Activated CD4-positive, alpha-beta T cell treated with anti-CD3 and anti-CD28 coated beads, Interleukin-2, amount 50 U/mL, for 16 hours (primary cell): ENCODE measurements at places on chromosomes 5 and 9.
A peak's percentile ranks its signal among the peaks of the same experiment; 100 is the strongest.

GRCh38 chr9:114065304-114065703, 12.8 kb downstream of the AMBP start:
- no peak for DNase-seq

GRCh38 chr5:148826739-148827070, 294 bp downstream of the ADRB2 start:
- no peak for DNase-seq

GRCh38 chr5:36875051-36875789, 1.3 kb upstream of the NIPBL start:
- DNase-seq = peak; percentile 44

- no peak for DNase-seq
Measured at GRCh38 chr5:150114102-150114641, 27.8 kb upstream of the CSF1R start.

GRCh38 chr5:8019719-8020218, 150.8 kb downstream of the MTRR start:
- DNase-seq = no peak

DNA sequence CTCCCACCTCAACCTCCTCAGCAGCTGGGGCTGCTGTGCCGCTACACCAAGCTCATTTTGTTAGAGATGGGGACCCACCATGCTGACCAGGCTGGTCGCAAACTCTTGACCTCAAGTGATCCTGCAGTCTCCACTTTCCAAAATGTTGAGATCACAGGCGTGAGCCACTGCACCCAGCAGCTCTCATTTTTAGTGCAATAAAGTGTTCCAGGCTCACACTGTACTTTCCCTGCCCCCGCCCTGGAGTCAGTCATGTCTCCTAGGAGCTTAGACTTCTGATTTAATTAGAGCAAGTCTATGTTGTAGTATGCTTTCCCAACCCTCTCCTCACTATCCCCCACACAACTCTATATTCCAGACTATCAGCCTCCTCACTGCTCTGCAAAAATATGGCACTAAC, 238.0 kb upstream of the ACTBL2 start:
- DNase-seq = no peak

GRCh38 chr5:143791848-143792731, 19.9 kb upstream of the HMHB1 start:
- DNase-seq = no peak

DNA sequence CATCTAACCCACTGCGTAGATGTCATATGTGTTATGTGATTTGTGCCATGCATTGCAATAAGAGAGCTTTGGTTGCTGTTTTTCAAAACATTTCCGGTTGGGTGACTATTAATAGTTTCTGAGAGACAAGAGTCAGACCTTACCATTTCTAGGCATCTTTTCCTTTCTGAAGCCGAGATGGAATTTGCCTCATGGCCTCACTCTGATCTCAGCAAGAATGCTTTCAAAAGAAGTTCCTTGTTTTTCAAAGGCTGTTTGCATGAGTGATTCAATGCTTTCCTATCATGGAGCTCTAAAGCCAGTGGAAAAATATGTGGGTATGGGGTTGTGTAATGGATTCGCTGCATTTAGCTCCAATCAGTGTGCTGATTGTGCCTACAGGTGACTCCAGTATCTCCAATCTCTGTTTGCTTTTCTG, 203.1 kb upstream of the PPP1R2B start:
- no peak for DNase-seq
